Hypothalamus (tissue), 51 donors: ENCODE measurements at places on chromosomes 2 and 18.

DNA sequence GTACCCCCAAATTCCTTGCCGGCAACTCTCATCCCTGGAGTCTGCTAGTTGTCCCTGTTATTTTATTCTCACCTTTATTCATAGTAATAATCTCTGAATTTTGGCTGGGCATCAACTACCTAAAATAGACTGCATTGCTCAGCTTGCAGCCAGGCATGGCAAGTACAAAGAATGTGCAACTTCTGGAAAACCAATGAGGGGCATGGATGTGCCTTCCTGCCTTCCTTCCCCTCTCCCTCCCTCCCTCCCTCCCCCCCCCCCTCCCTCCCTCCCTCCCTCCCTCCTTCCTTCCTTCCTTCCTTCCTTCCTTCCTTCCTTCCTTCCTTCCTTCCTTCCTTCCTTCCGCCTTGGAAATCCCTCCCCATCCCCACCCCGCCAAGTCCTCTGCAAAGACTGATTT lies 162.8 kb downstream of the CCDC148 start:
- no peak for DNase-seq

DNA sequence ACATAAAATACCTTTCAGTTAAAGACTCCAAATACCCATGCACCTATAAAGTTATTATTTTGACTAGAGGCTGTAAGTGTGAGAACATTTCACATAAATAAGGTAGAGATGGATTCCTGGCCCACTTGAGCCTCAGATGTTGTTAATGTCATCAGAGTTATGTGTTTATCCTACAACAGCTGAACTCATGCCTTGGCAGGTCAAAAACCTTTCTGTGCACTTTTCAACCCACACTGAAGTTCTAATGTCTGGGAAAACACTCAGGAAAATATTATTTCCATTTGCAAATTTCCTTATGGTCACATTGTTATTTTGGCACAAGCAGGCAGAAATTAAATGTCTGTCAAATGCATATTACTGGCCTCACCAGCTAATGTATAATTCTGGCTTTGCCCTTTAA lies 209.2 kb downstream of the LNPK start:
- no peak for DNase-seq

GRCh38 chr2:75055820-75056675 lies 97.6 kb downstream of the POLE4 start:
- no peak for DNase-seq

GRCh38 chr2:242011167-242011513 lies 141.6 kb downstream of the RTP5 start:
- no peak for DNase-seq

GRCh38 chr2:192286093-192286701 lies 91.5 kb upstream of the TMEFF2 start:
- no peak for DNase-seq

- DNase-seq = no peak
These were observed 6.0 kb downstream of the MC2R start for GRCh38 chr18:13909141-13909940.

GRCh38 chr2:76599732-76600368 lies 889.1 kb upstream of the GCFC2 start:
- peak; percentile 55 for DNase-seq

GRCh38 chr2:162938387-162938786 lies 99.8 kb upstream of the KCNH7 start:
- DNase-seq = no peak

GRCh38 chr2:11169333-11169732 lies 14.1 kb downstream of the SLC66A3 start:
- DNase-seq = no peak

DNA sequence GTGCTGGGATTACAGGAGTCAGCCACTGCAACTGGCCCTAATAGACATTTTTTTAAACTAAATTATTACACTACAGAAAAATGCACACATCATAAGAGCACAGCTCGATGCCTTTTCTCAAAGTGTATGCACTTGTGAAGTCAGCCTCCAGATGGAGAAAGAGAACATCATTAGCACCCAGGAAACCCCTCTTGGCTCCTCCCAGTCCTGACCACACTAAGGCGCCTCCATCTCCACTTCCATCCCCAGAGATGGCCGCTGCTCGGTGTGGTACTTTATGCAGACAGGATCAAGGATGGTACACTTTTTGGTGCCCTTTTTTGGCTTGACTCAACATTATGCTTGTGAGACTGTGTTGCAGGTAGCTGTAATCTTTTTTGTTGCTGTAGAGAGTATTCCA lies 34.8 kb downstream of the RRM2 start:
- no peak for DNase-seq

GRCh38 chr2:126660971-126661370 lies 5.0 kb downstream of the GYPC start:
- DNase-seq = no peak

- DNase-seq = no peak
These were observed 164.2 kb downstream of the THSD7B start for GRCh38 chr2:136929531-136929930.

DNA sequence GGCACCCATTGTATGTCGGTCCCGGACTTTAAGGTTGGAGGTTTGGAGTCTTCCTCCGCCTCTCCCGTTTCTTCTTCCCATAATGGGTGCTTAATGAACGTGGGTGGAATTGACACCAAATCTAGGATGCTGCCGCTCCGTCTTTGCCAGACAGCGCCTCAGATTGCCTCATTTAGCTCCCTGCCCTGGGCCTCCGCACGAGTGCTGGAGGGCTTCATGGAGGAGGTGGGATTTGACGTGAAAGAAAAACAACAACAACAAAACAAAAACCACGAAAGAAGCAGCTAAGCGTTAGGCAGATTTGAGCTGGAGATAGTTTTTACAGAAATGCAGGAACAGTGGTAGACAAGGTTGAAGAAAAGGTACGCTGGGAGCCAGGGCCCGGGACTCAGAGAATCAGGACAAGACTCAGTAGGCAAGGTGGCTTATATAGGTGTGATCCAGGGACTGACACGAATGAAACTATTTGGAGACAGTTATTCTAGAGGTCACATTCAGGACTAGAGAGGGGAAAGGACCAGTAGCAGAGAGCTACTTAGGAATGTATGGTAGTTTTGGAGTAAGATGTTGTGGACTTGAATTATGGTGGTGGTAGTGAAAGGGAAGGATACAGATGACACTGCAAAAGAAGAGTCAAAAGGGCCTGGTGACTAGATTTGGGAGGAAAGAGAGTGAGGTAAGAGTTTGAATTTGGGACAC lies 605 bp downstream of the ZNF2 start:
- DNase-seq = no peak

GRCh38 chr2:6421138-6421730 lies 444.5 kb downstream of the CMPK2 start:
- no peak for DNase-seq

DNA sequence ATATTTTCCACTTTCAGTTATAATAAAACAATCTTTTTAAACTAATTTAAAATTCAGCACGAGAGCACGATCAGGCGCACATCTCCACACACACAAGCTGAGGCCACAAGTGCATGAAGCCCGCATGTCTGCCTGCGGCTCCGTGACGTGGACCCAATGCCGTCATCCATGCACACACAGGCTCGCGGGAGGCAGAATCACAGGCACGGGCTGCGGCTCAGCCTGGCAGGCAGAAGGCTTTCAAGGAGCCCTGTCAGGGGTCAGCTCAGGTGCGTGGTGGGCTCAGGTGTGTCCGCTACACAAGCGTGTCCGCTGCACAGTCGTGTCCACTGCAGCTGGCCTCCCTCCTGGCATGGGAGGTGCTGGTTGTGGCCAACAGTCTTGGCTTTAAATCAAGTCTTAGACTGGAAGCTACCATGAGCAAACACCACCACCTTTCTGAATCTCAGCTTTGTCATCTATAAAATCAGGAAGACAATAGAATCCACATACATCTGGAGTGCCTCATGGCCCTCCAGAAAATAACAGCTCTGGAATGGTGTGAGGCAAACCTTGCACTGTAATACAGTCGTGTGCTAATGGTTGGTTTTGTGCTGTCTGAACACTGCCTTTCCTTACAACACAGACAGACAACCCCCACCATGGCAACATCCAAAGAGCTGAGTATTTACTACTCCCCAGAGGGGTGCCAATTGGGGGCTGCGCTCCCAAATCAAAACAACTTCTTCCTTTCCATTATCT lies 210.1 kb downstream of the NDUFA10 start:
- no peak for DNase-seq

GRCh38 chr2:175804122-175804521 lies 197.9 kb downstream of the LNPK start:
- no peak for DNase-seq

DNA sequence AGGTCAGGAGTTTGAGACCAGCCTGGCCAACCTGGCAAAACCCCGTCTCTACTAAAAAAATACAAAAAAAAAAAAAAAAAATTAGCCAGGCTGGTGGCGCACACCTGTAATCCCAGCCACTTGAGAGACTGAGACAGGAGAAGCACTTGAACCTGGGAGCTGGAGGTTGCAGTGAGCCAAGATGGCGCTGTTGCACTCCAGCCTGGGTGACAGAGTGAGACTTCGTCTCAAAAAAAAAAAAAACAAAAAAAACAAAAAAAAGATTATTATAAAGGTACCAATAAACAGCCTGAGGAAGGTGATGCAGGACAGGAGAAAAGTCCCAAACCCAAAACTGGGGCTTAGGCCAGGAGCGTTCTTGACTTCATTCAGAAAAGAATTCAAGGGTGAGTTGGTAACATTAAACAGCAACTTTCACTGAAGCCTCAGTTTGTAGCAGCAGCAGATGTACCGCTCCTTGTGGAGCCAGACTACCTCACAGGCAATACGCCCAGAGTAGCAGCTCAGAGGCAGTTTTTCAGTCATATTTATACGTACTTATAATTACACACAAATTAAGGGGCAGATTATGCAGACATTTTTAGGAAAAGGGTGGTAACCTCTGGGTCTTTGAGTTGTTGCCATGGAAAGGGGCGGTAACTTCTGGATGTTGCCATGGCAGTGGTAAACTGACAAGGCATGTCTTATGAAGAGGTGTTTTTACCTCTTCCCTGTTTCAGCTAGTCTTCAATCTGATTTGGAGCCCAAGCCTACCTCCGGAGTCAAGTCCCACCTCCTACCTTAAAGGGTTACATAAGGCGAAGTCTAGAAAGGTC lies 1596.6 kb upstream of the CELF4 start:
- no peak for DNase-seq

GRCh38 chr18:70499218-70499691 lies 210.4 kb downstream of the SOCS6 start:
- DNase-seq = no peak

- no peak for DNase-seq
These were observed 99.0 kb upstream of the TPO start for GRCh38 chr2:1314254-1314653.

GRCh38 chr18:74520096-74520833 lies 14.0 kb upstream of the CNDP1 start:
- no peak for DNase-seq

DNA sequence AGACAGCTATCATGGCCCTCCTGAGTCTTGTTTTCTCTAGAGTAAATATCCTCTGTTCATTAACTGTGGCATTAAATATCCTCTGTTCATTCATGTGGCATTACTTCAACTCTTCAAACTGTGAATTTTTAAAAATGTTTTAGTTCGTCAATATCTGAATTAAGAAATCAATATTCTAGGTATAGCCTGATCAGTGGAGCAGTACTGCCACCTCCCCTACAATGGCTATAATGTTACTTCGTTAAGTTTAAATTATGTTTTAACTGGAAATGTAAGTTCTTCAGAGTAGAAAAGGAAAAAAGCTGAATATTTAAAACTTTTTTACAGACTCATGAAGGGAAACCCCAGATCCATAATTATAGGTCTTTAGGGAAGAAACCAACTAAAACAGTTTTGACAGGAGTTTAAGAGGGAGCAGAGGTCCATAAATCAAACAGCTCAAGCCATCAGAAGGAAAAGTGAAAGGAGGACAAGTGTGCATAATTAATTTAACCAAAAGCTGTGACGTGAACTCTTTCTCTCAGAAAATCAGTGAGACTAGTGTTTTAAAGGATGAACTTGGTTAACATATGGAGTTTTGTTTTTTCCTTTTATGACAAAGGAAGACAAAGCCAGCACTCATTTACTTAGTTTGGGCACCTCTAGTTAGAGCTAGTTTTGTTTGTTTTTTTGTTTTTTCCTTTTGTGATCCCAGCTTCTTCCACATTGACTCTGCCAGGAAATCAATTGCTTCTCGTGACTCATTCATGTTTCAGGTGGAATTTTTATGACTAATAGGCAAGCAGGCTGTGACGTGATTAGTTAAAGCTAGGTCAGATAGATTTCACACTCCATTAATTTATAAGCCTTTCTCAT lies 44.9 kb downstream of the RBBP8 start:
- no peak for DNase-seq

- no peak for DNase-seq
These were observed 134.8 kb upstream of the CREB1 start for GRCh38 chr2:207394812-207395534.

GRCh38 chr2:178482437-178482836 lies 2.2 kb downstream of the PLEKHA3 start:
- DNase-seq = no peak

DNA sequence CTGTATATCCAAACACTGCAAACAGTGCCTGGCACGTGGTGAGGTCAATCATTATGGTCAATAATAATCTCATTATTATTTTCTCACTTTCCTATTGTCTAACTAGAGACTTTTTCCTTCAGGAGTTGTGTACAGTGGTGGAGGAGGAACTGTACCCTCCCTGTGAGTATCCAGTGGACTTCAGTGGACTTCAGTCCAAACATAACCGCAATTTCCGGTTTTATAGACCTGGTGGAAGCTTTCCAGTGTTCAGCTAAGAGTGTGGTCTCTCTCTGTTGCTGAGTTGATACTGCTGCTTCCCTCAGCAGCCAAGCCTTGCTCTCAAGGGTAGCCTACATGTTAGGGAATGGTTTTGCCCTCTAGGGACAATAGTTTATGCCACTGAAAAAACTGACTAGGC lies 447.1 kb downstream of the TMEM182 start:
- no peak for DNase-seq

DNA sequence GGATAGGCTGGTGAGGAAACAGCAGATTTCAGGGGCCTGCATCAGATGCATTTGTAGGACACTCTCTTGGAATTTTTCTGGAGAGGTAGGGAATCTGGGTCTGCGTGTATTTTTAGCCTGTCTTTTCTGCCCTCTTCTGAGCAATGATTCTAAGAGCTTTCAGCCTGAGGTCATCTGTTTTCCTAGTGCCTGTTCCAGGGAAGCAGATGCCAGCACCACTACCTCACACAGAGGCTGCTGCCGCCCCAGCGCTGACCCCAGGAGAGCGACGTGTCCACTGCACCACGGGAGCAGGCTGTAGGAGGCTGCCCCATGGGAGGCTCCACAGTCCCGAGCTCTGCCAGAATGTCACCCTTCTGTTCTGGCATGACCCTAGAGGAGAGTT lies 316.5 kb downstream of the CYP26B1 start:
- DNase-seq = no peak

DNA sequence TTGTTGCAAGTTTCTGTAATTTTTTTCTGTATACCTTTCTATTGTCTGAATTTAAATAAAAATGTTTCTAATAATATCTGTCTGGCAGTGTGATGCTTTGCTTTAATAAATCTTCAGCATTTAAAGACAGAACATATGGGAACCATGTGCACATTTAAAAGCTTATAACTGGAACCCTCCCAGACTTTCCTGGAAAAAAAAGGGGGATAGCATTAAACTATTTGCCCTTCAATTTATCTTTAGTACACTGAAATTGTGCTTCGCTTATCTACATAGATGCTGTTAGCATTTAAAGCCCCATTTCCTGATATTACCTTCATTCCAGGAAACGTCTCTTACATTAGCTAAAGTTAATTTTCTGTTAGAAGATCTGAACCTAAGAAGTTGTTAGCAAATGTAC lies 64.6 kb downstream of the ZC3H6 start:
- DNase-seq = no peak
